ENCODE measurements at places on chromosomes 7 and 10.

DNA sequence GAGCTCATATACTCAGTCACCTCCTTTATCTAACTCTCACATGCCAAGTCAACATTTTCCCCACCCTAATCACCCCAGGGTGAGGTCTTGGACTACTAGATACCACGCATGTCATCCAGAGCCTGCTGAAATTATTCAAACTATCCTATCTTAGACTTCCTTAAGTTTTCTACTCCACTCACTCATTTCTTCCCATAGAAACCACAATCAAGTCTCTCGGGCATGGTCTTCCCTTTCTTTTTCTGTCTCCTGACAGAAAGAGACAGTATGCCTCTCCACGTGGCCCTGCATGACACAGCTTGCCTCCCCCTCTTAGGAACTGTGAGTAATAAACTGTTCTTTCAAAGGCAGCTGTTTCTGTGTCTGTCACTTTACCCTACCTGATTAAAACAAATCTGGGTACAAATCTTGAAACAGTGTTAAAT, 29.4 kb downstream of the TAS2R41 start:
- DNase-seq, result no peak

GRCh38 chr7:17444673-17445072, 146.2 kb downstream of the AHR start:
- DNase-seq, result no peak

DNA sequence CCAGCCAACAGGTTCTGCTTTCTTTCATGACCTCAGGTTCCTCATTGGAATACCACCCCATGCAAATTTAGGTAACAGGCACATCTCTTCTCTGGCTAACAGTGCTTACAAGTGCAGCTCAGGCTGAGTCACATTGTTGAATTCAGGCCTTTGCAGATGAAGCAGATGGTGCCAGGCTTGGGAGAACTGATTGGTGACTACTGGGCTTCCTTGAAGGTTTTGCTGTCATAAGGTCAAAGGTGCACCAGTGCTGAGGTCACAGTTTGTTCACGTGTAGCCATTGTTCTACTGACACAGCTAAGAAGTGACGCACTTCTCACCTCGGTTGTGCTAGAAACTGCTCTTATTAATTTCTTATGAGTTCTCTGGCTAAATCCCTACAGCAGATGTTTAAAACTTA, 128.6 kb upstream of the BMPER start:
- no peak for DNase-seq

DNA sequence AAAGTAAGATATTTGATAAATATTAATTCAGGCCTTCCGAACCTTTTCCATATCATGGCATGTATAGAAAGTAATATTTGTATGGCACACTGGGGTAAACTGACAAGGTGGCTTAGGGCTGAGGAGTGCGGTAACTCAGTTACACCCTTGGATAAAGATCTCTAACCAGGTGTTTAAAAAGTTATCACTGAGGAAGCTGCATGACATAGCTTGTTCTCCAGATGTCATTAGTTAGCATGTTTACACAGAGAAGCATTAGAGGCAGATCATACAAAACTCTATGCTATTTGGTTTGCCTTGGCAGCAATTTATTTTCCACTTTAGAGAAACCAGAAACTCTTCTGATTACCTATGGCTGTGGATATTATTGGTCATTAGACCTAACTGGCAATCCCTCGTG, 118.2 kb downstream of the ST7 start:
- DNase-seq, result no peak

Data from stimulated activated naive CD8-positive, alpha-beta T cell treated with anti-CD3 and anti-CD28 coated beads, Interleukin-15, Interleukin-2, amounts not matched to agents 100 U/mL and 50 U/mL, for 24 hours (primary cell).